ENCODE measurements at places on chromosomes 1 and 21.

DNA sequence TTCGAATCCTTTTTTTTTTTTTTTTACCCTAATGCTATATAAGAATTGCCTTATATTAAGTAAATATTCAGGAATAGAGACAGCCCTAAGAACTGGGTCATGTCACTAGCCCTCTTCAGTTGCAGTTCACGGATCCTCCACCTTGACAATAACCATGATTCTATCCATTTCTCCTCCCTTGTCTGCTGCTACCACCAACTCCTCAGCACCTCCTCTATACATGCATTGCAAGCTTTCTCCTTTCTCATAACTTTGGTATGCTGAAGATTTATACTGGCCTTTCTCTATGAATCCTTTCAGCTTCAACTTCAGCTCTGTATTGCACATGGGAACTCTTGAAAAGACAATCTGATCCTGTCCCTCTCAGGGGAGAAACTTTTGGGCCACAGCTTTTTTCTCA, 14.3 kb upstream of the DR1 start:
- no peak for DNase-seq

- DNase-seq, result no peak
Measured at GRCh38 chr1:112862753-112863426, 93.1 kb downstream of the SLC16A1 start.

GRCh38 chr1:48051466-48052126, 54.4 kb upstream of the TRABD2B start:
- no peak for DNase-seq

DNA sequence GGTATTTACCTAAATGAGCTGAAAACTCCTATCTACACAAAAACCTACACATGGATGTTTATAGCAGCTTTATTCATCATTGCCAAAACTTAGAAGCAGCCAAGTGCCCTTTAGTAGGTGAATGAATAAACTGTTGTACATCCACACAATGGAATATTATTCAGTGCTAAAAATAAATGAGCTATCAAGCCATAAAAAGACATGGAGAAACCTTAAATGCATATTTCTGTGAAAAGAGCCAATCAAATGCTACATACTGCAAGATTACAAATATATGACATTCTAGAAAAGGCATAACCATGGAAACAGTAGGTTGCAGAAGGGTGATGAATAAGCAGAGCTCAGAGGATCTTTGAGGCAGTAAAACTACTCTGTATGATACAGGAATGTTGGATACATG, 23.3 kb downstream of the ABCB10 start:
- no peak for DNase-seq

DNA sequence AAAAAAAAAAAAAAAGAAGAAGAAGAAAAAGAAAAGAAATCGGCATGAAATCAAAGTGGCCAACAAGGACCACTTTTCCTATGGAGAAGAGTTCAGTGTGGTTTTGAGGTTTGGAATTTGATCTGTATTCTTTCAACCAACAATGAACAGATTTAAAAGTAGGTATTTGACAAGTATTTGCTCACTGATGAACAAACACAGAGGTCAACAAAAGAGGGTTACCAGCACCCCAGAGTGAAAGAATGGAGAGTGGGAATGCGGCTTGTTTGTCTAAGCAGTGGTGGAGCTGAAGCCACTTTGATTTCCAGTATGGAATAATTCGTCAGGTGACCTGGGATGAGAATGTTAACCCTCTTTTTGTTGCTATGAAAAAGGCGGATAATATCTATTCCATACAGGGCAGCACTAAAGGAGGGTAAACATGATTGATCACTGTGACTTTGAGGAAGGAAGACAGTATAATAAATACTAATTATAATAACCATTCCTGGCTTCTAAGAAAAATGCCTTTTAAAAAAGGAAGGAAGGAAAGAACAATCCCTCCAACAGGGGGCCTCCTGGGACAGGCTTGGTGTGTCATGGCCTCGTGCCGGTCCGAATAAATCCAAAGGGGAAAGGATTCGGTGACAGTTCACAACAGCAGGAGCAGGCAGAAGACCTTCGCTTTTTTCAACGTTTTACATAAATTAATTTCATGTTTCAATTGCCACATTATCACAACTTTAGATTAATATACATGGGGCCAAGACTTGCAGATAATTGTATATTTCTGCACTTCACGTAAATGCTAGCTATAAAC, 37.2 kb upstream of the SIM2 start:
- DNase-seq, result no peak

- no peak for DNase-seq
Measured at GRCh38 chr1:232484856-232485255, 145.1 kb downstream of the SIPA1L2 start.
